ENCODE measurements at places on chromosomes 2 and 18.

- no peak for DNase-seq
Measured at GRCh38 chr2:9208875-9209274, 2.3 kb downstream of the ASAP2 start.

GRCh38 chr2:110718990-110719389 is 13.4 kb upstream of the ACOXL start:
- no peak for DNase-seq

DNA sequence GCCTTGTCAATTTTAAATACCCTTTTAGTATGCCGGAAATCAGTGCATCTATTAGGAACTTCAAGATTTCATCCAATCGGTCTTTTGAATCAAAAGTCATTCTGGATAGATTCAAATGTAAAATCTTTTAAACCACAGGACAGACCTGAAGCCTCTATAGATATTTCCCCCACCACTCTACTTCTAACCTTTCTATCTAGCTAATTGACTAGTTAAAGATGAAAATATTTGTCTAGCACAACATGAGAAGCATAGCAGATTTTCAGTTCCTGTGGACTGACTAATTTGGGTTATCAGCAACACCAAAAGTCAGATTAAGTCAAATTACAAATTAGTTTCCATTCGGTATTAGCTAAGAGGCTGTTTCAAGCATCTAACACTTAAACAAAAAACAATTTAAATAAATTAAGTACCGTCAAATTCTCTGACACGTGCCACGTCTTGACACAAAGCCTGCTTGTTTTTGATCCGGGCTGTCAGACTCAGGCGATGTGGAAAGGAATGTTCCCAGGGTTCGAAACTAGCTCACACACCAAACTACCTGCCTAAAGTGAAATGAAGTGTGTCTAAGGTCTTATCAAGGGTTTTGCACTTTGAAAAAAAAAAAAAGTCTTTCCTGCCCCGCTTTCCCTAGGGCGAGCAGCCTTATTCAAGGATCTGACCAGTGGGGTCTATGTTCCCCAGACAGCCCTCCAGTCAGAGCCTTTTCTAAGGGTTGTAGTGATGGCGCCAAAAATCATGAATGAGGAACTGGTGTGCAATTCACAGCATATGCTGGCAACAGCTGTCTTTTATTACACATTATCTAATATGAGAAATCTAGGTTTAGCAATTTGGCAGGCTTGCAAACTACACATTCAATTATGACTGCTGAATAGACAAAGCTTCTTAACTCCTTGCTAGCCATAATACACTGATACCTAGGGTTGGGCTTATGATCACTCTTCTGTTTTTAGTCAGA is 4.7 kb downstream of the CYTIP start:
- DNase-seq, result no peak

DNA sequence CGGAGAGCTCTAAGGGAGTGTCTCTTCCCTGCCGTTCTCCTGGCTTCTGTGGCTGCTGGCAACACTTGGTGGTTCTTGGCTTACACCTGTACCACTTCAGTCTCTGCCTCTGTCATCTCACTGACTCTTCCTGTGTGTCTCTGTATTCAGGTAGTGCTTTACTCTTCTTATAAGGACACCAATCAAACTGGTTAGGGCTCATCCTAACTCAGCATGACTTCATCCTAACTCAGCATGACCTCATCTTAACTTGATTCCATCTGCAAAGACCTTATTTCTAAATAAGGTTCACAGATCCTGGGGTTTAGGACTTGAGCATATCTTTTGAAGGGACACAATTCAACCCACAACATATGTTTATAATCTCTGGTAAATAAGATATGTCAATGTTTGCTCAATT is 51.6 kb upstream of the DSEL start:
- DNase-seq, result no peak

DNA sequence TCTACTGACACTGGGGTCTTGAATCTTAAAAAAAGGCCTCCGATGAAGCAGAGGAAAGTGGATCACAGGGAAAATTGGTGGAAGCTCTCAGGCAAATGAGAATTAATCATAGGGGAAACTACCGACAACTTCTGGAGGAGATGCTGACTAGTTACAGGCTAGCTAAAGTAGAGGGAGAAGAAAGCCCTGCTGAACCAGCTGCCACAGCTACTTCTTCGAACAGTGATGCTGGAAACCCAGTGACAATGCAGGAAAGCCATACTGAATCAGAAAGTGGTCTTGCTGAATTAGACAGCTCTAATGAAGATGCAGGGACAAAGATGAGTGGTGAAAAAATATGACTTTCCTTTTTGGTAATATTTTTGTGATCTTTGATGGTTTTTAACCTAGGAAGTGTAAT is 44.9 kb upstream of the SLC3A1 start:
- DNase-seq, result no peak
